ENCODE measurements at places on chromosomes 1 and 21.

- no peak for DNase-seq
These were observed 1103.3 kb upstream of the B3GALT2 start for GRCh38 chr1:194289569-194290266.

- DNase-seq, result no peak
These were observed 23.2 kb downstream of the VPS26C start for GRCh38 chr21:37243961-37244360.

DNA sequence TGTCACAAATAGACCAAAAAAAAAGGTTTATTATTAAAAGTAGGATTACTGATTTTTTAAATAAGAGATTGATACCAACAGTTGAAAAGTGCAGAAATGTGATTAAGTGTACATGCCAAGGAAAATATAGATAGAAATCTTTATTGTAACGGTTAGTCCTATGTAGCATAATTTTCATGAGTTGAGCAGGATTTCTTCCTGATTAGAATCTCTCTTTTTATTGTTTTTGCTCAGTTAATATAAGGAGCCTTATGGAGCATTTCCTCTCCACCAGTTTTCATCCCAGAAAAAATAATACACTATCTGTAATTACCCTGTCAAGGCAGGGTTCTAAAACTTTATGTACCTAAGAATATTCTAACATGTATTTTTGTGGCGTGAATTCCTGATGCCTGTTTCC lies 23.4 kb downstream of the CAPZA1 start:
- DNase-seq, result no peak

DNA sequence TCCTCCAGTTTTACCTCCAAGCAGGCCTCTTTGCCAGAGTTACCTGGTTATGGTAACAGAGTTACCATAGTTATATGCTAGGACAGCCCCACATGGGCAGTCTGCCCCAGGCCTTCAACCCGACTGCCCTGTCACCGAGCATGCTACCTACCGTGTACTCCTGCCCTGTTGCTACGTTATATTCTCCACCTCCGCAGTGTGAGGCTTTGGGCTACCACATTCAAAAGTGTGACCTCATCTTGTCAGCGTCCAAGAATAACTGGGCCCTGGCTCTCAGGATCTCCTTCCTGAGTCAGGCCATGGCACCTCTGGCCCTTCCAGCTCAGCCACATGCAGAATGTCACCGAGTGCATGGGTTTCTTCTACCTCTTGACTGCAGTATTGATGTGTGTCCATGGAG lies 8.9 kb downstream of the MAPKAPK2 start:
- DNase-seq, result no peak

DNA sequence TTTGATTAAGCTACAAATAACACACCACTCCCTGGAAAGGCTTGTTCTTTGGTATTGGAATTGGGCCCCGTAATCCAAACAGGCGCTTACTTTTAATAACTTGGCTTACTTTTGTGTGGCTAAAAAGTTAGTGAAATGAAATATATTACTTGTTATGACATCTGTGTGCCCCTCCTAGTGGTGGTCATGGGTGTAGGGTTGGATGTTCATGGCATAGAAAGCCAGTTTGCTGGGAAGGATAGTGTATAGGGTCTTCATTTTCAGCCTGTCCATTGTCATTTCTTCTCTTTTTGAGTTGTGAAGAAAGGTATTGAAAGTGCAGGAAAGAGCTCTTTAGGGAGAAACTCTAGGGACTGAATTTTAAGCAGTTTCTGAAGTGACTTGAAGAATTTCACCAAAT lies 5.9 kb downstream of the CDC14A start:
- DNase-seq, result no peak

DNA sequence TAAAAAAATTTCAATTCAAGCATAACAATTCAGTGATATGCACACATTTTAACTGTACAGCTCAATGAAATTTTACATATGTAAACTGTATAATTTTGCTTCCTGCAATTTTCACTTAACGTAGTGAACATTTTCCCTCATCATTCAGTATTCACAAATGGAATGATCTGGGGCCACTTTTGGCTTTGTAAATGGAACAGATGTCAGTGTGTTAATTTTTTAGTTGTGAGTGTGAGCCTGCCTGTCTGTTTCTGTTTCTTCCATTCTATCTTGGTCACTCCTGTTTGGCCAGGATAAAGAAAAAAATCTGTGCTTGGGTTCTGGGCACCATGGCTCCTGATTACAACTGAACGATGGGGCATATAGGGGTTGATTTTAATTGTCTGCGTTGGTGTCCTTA lies 20.5 kb upstream of the ST3GAL3 start:
- DNase-seq, result no peak

DNA sequence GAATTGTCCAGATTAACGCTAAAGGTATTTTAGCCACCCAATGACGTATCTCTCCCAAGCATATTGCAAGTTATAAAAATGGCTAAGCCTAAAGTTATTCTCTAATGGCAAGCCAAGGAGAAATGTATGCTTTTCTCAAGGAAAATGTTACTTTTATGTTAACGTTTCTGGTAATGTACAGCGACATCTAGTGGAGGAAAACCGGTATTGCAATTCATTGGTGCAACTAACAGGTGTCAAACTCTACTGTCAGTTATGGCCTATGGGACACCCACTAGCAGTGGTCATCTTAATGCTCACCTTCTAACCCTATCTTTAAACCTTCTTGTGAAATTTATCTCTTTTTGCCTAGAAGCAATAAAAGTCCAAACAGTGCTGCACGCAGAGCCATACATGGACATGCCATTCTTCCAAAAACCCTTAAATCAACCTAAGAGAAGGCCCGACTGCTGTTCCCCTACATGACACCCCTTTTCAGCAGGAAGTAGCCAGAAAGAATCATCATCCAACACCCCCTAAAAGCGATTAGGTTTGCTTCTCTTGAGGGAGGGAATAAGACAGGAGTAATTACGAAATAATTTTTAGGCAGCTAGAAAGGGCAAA lies 68.7 kb upstream of the LRIF1 start:
- DNase-seq, result peak; percentile 22

- no peak for DNase-seq
These were observed 28.7 kb downstream of the WNT2B start for GRCh38 chr1:112537456-112537855.

DNA sequence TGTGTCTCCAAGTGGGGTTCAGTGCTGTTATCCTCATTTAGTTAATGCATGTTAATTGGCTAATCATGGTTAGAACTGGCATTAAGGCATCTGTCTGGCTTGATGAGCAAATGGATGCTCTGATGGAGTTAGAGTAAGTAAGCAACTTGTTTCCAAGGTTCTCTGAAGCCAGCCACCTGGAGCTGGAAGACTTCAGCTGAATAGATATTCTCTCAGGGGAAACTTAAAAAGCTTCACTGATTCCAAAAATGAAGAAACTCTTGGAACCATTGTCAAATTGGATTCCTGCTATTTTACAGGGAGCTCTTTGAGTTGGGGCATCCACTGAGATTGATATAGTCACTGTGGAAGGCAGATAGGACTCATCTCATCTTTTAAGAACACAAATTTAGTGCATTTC lies 118.9 kb downstream of the CACHD1 start:
- DNase-seq, result no peak

GRCh38 chr1:3244927-3245315 lies 175.9 kb downstream of the PRDM16 start:
- DNase-seq, result no peak

DNA sequence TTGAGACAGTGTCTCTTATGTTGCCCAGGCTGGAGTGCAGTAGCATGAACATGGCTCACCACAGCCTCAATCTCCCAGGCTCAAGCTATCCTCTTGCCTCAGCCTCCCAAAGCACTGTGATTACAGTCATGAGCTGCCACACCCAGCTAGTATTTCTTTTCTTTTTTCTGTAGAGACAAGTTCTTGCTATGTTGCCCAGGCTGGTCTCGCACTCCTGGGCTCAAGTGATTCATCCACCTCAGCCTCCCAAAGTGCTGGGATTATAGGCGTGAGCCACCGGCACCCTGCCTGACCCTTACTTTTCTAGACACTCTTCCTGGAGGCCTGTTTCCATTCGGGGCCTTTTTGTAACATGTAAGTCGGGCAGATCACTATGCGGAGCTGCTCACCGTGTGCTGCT lies 30.1 kb upstream of the SRP9 start:
- no peak for DNase-seq

DNA sequence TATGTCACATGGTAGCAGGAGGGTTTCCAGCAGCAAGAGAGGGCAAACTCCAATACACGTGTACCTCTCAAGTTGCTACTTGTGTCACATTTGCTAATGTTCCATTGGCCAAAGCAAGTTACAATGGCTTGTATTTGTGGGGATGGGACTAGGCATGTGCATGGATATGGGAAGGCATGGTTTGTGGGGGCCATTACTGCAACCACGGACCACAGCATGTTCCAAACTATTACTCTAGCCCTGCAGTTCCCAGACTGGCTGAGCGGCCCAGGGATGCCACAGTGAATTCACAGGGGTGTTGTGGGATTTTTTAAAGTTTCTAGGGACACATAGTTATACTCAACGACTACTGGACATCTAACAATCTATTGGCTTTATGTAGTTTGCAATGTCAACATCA lies 133.1 kb downstream of the GIPC2 start:
- no peak for DNase-seq

DNA sequence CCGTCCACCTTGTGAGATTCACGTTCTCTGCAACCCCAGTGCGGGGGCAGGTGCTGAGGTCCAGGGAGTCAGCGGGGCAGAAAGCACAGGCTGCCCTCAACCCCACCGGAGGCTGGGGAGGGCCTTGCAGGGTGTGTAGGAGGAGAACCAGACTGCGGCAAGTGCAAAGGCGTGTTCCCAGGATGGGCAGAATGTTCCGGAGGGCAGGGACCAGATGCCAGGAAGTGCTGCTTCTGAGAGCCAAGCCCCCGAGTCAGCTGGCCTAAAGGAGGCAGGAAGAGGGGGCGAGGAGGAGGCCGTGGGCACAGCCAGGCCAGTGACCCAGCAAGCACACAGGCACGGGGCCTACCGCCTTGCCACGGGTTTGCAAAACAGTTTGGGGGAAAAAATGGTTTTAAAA lies 193.8 kb upstream of the AJAP1 start:
- no peak for DNase-seq

GRCh38 chr1:187045371-187045770 lies 216.6 kb downstream of the PLA2G4A start:
- no peak for DNase-seq

DNA sequence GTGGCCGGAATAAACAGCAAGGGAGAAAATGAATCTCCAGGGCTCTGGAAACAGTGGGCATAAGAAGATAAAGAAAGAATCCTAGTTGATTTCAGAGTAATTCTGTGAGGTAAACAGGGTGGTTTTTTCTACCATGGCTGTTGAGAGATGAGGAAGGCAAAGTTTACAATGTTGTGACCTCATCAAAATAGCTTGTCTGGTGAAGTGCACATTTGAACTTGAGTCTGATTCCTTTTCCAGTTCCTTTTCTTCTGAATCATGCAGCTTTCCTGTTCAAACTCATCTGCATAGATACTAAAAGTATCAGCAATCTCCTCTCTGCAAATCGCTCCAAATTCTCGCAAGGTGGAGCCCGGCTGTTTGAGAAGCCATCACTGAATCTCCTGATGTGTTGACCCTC lies 161.7 kb downstream of the PLPP3 start:
- DNase-seq, result no peak

DNA sequence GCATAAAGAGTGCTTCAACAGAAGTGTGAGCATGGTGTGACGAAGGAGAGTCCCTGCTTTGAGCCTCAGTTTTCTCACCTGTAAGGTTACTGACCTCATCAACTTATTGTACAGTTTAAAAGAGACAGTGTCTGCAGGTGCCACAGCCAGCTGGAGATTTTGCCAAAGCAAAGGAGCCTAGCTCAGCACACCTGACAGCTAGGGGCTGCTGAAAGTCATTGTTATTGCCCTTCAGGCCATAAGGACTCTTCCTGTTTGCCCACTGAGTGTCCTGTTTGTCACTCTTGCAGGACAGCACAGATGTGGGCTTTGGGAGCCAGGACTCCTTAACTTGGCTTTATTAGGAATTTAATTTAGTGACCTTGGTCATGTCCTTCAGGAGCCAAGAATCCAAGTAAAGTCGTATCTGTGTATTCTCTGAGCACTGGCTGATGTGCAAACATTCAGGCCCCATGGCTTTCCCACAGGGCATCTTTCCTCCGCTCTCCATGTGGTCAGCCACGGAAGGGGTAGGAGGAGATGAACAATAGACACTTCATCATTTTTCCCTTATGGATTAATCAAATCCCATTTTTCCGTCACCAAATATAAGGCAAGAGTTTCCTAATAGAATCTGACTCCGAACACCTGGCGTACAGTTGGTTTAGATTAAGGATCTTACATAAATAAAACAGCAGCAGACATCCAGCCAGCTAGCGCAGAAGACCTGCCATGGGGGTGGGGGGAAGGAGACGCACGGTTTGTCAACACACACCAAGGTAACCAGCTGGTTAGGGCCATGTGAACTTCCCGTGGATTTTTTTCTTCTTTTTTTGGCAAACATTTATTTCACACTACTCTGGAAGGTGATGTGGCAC lies 43.1 kb upstream of the KANK4 start:
- no peak for DNase-seq

- DNase-seq, result peak; percentile 3
These were observed 56.9 kb upstream of the IVNS1ABP start for GRCh38 chr1:185373813-185374529.

GRCh38 chr1:92739669-92740524 lies 45.0 kb downstream of the EVI5 start:
- no peak for DNase-seq

DNA sequence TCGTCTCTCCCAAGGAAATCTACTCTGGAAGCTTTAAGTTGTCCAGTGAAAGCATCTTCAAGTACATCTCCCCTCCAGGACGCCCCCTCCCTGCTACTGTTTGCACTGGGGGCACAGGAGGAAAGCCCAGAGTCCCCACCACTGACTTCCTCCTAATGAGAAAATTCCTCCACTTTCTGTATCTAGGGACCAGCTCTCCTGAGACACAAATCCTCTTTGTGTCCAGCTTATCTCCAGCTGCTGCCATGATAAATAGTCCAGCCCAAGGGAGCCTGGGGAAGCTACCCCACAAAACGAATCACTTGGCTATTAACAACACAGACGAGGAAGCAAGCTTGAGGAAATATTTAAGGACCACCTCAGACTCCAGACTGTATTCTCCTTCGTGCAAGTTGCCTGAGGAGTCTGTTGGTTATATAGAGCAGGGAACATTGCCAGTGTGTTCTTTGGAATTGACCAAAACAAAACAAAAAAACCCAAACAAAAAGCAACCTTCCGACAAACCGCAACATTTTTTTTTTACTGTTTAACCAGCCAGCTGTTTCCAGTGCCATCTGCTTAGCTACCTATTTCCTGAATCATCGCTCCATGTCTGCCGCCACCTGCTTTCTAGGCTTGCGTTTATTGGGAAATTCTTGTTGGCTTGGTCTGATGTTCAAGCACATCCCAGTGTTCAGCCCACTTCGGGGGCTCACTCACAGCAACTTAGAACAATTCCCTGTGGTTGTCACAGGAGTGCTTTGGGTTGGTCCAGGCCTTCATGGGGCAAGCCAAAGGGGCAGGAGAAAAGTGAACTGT lies 7.7 kb downstream of the C1orf226 start:
- no peak for DNase-seq

- no peak for DNase-seq
These were observed 10.1 kb upstream of the MEF2D start for GRCh38 chr1:156510709-156511108.

GRCh38 chr1:235313262-235313661 lies 14.7 kb downstream of the ARID4B start:
- no peak for DNase-seq

- no peak for DNase-seq
These were observed 52.4 kb upstream of the TMEM51 start for GRCh38 chr1:15100880-15101760.

- DNase-seq, result no peak
These were observed 83.6 kb downstream of the SLC66A1 start for GRCh38 chr1:19395678-19396192.
